ENCODE measurements at places on chromosomes 16 and 17. TPM values are rescaled to one million over a fixed set of nuclear protein-coding genes. Genes with fewer than 3 reads are reported as not detected.

Gene NAT9
- total RNA-seq = 16.1 TPM

Gene NDE1
- total RNA-seq = 20.6 TPM

Gene TMEM235
- total RNA-seq = not detected

DNA sequence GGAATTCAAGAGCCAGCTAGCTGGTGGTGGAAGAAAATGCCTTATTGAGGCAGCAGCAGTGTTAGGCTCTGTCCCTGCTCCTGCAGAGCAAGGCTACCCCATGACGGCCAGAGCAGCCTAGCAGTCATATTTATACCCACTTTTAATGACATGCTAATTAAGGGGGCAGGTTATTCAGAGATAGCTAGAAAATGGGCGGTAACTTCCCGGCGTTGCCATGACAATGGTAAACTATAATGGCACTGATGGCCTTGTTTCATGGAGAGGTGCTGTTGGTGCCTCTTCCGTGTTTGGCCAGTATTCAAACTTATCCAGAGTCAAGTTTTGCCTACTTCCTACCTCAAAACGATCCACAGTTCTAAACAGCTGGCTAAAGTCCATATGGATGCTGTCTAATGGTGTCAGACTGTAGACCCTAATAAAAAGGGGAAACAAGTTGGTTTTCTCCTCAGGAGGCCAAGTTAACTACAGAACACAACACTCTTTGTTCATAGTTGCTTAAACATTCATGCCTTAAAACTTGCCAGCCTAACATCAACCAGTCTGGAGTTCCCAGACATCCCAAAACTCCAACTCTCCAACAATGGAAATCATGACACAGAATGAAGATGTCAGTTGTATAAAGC, 3.7 kb upstream of the SCNN1B start:
- DNase-seq = no peak

Gene TMEM106A
- total RNA-seq = 68.1 TPM

Gene SUPT4H1
- total RNA-seq = 32.1 TPM

Gene FBXL16
- 1.0 TPM for total RNA-seq

Gene PITPNM3
- 13.0 TPM for total RNA-seq

DNA sequence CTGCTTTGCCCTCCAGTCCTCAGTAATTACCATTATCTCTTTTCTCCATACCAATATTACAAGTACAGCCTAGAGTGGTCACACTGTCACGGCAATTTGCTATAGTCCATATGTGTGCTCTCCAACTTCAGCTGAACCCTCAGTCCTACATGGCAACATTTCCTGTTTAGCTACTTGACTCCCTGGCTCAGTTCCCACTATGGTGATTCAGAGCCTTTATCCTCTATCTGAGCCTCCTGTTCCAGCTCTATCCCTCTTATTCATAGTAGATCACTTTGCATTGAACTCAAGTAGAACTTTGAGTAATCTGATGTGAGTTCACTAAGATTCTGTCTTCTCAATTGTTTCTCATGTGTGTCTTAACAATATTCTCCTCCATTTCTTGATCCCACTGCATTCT, 43.7 kb upstream of the GOSR1 start:
- DNase-seq = peak; percentile 61

GRCh38 chr17:65340401-65340800, 203.2 kb downstream of the RGS9 start:
- no peak for DNase-seq

DNA sequence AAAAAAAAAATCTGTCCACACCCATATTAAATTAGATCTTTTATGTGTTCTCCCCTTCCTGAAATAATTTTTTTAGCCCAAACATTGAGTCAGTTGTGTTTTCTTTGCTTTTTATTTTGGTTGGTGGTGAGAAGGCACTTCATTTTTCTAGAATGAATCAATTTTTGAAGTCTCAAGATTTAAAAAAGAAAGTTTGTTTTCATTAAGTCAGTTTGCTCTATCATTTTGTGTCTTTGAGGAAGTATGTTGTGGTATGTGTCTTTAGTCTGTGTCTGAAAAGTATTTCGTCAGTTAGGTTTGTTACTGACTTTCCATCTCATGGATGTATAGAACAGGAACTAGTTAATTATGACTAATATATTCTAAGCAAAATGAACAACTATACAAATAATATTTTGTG, 3.8 kb downstream of the IGF2BP1 start:
- DNase-seq = no peak

DNA sequence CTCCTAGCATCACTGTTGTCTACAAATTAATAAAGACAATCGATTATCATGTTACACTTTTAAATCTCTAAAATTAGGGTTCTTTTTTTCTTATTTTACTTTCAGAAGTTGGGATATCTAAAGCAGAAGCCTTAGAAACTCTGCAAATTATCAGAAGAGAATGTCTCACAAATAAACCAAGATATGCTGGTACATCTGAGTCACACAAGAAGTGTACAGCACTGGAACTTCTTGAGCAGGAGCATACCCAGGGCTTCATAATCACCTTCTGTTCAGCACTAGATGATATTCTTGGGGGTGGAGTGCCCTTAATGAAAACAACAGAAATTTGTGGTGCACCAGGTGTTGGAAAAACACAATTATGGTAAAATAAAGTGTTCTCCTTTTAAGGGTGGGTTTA, 2.4 kb downstream of the RAD51C start:
- DNase-seq = no peak

Gene KNOP1
- 21.0 TPM for total RNA-seq

DNA sequence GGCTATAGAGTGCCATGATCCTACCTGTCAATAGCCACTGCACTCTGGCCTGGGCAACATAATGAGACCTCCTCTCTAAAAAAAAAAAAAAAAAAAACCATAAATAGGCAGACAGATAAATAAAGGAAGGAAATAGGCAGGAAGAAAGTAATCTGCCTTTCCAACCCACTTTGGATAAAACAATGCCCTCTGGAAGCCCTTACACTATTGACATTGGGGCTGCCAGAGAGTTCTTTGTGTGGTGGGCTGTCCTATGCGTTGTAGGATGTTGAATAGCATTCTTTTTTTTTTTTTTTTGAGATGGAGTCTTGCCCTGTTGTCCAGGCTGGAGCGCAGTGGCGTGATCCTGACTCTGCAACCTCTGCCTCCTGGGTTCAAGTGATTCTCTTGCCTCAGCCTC, 7.2 kb upstream of the RFWD3 start:
- DNase-seq = no peak

All from upper lobe of left lung (tissue), 6 donors.